ENCODE measurements at places on chromosomes 3 and 15. TPM values are rescaled to one million over a fixed set of nuclear protein-coding genes. Genes with fewer than 3 reads are reported as not detected.

- no peak for DNase-seq
Observed at GRCh38 chr3:152941859-152942258, 106.9 kb downstream of the P2RY1 start.

Gene ARGFX
- not detected for total RNA-seq

GRCh38 chr15:25767356-25768151 lies 95.6 kb downstream of the ATP10A start:
- DNase-seq: no peak

Gene FRMD5
- 9.3 TPM for total RNA-seq

Gene ARPP21
- not detected for total RNA-seq

DNA sequence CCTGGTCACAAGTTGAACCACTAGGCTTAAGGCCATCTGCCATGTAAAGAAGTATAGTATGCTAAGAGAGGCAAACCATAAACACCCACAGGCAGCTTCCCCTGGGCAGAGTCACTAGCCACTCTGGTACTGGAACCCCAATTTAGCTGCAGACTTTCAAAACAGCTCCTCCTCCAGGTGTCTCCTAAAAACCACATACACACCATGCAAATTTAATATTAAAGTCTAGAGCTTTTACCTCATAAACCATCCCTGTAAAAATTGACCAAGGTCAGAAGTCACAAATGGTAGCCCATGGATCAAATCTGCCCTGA lies 99.1 kb upstream of the STT3B start:
- no peak for DNase-seq

GRCh38 chr3:134393074-134393473 lies 18.8 kb upstream of the AMOTL2 start:
- DNase-seq: no peak

DNA sequence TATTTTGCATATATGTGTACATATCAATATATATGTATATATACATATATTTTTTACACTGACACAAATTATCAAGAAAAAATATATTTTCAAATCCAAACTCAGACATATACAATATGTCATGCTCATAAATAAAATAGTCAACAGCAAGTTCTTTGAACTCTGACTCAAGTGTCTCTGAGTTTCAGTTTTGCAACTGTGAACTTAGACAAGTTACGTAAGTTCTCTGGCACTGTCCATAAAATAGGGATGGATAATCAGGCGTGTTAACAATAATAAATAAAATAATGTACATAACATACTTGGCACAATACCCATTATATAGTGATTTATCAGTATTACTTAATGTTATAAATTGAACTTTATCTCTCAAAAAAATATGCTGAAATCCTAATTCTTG lies 12.1 kb upstream of the XRN1 start:
- no peak for DNase-seq

DNA sequence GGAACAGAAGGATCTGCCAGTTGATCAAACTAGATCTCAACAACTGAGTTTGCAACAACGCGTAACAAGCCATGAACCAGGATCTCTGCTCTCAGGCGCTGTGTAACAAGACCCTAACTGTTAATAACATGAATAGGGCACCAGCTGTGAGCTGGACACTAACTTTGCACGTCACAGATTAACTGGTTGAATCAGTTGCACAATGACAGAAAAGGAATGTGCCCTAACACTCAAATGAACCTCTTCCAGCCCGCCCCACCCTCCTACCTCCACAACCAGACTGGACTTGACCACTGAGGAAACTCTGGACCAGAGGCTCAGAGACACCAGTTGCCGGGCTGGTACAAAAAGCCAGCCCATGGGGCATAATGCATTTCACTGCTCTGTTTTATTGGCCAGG lies 34.3 kb downstream of the MCF2L2 start:
- no peak for DNase-seq
